Spleen (tissue), 13 donors: ENCODE measurements at places on chromosomes 12 and 14. TPM values are rescaled to one million over a fixed set of nuclear protein-coding genes. Genes with fewer than 3 reads are reported as not detected.

The NTS gene
- total RNA-seq = 1.0 TPM

The PLA2G1B gene
- total RNA-seq = not detected

The CDKN1B gene
- 73.9 TPM for total RNA-seq

The TAC3 gene
- not detected for total RNA-seq

The FOXN4 gene
- total RNA-seq = not detected

The PTGER2 gene
- 15.8 TPM for total RNA-seq

The DNAH10 gene
- 0.70 TPM for total RNA-seq

The KRT71 gene
- not detected for total RNA-seq

The HOXC4 gene
- 1.8 TPM for total RNA-seq

The EXOC5 gene
- 64.1 TPM for total RNA-seq

The P2RX7 gene
- 9.7 TPM for total RNA-seq

The TMPRSS12 gene
- not detected for total RNA-seq

The ADAM20 gene
- 1.5 TPM for total RNA-seq

The DTX1 gene
- 55.6 TPM for total RNA-seq

The IFNG gene
- 0.94 TPM for total RNA-seq

The ACSM4 gene
- total RNA-seq = not detected

The FNTB gene
- 9.9 TPM for total RNA-seq

The EPS8 gene
- 35.9 TPM for total RNA-seq

The ANKRD33 gene
- total RNA-seq = not detected

The TRPV4 gene
- 5.0 TPM for total RNA-seq

The SERPINA6 gene
- not detected for total RNA-seq

The GLT8D2 gene
- total RNA-seq = 0.20 TPM

The SPX gene
- 0.66 TPM for total RNA-seq

The FITM1 gene
- 4.3 TPM for total RNA-seq

The IFT43 gene
- total RNA-seq = 22.3 TPM

The PTPN21 gene
- total RNA-seq = 10.8 TPM

The RNASE4 gene
- total RNA-seq = 9.8 TPM

The CCDC177 gene
- total RNA-seq = not detected

The CBLN3 gene
- total RNA-seq = 13.9 TPM

The ZNF219 gene
- 12.4 TPM for total RNA-seq

The KRT75 gene
- total RNA-seq = not detected

The TBX3 gene
- total RNA-seq = 13.2 TPM

The ZC2HC1C gene
- total RNA-seq = 1.5 TPM

The PAPLN gene
- 52.6 TPM for total RNA-seq

The CACNA1C gene
- total RNA-seq = 27.6 TPM

The MYH6 gene
- total RNA-seq = not detected

The C12orf75 gene
- 16.2 TPM for total RNA-seq

The DAO gene
- not detected for total RNA-seq

The CD69 gene
- total RNA-seq = 123 TPM

The PTPRO gene
- 5.5 TPM for total RNA-seq

The TSPAN8 gene
- not detected for total RNA-seq

The KNTC1 gene
- total RNA-seq = 31.4 TPM

The OAS2 gene
- 37.9 TPM for total RNA-seq

The GPRC5A gene
- 0.69 TPM for total RNA-seq

The TAS2R14 gene
- total RNA-seq = 8.5 TPM

The BEST3 gene
- not detected for total RNA-seq

The OTUB2 gene
- total RNA-seq = 0.52 TPM

The CLEC14A gene
- total RNA-seq = 19.3 TPM

The TBC1D30 gene
- 15.7 TPM for total RNA-seq

The ASIC1 gene
- 0.32 TPM for total RNA-seq

The CELA1 gene
- not detected for total RNA-seq

The PLEKHG7 gene
- total RNA-seq = 8.8 TPM

The PDZRN4 gene
- 0.23 TPM for total RNA-seq

The CFAP251 gene
- total RNA-seq = 10.5 TPM

The GPRC5D gene
- total RNA-seq = 0.55 TPM

The FAR2 gene
- 51.8 TPM for total RNA-seq

The SMOC1 gene
- total RNA-seq = 12.5 TPM

The KRAS gene
- 25.5 TPM for total RNA-seq

The VRTN gene
- not detected for total RNA-seq
